HEK293T (cell line): ENCODE measurements at places on chromosomes 6 and 20.

- no peak for DNase-seq
These were observed 319.6 kb downstream of the CDKAL1 start for GRCh38 chr6:20853828-20854227.

GRCh38 chr6:31728767-31729514 is at the start of gene DDAH2:
Gene DDAH2 (minus strand): TSS chr6:31729299. CDS start chr6:31729161, 138 bp downstream.
- DNase-seq = no peak

GRCh38 chr6:163716690-163717089 is 302.2 kb downstream of the QKI start:
- DNase-seq = no peak

DNA sequence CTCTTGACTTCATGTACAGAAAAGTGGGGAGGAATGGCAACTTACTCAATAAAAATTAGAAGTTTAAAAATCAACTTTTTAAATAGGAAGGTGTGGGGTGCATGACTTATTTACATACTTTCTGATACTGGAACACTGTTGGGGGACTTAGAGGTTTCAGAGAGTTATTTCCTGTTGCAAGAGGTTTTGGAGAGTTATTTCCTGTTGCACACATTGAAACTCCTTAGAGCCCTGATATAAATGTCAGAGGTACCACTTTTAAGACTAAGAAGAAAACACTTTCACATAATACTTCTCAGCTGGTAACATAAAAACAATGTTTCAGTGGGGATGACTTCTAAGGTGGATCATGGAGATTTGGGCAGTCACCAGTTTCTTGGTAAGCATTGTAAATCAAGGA is 579.9 kb downstream of the MMUT start:
- DNase-seq = no peak

DNA sequence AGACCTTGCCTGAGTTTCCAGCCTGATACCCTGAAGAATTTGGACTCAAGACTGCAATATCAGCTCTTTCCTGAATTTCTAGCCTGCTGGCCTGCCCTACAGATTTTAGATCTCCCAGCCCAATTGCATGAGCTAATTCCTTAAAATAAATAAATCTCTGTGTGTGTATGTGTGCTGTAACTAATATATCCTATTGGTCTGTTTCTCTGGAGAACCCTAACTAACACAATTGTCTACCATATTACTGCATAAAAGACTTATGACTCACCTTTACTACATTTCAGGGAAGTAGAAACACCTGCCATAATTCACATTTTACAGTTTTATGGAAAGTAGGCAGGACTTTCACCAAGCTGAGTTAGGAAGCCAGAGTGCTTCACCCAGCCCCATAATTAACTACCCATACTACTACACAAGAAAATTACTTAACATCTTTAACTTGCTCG is 90.7 kb upstream of the BEND6 start:
- DNase-seq = no peak

DNA sequence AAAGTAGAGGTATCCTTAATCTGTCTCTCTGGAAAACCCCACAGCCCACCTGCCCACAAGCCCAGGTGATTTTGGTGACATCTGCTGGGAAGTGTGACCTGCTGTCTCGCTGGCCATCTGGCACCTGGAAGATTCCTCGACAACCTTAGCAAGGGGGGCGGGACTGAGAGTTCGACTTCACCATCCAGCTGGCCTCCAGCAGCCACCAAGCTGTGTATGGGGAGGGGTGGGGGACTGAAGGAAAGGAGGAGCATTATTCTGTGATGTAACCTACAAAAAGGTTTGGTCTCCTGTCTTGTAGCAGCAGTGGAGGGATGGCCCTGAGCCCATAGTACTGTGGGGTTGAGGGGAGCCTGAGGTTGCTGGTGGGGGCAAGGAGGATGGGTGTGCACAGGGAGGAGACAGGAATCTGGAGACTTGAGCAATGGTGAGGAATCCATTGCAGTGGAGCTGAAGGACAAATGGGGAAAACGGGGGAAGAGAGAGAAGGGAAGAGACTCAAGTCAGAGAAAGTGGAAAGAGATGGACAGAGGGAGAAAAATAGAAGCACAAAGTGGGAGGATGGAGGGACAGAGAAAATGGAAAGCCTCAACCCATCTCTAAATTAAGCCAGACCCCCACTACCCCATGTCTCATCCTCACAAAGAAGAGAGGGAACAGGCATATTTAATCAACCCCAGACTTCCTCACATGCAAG is 4.0 kb downstream of the LY6G6F start:
- DNase-seq = no peak

DNA sequence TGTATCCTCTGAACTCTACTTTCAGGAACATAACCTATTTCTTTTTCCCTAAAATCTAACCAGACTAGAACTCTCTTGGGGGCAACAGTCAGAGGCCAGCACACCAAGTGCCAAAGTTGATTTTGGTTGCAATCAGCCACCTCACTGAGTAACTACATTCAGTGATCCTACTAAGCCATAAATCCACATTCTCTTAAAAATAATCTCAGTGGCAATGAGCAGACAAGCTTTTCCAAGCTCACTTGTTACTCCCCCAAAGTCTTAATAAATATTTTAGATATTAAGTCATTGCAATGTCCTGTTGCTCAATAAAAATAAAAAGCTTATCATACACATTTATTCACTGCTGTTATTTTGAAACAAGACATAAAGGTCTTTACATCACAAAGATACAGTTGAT is 9.8 kb downstream of the RGS17 start:
- DNase-seq = no peak

GRCh38 chr6:163250116-163250515 is 164.4 kb upstream of the QKI start:
- no peak for DNase-seq

DNA sequence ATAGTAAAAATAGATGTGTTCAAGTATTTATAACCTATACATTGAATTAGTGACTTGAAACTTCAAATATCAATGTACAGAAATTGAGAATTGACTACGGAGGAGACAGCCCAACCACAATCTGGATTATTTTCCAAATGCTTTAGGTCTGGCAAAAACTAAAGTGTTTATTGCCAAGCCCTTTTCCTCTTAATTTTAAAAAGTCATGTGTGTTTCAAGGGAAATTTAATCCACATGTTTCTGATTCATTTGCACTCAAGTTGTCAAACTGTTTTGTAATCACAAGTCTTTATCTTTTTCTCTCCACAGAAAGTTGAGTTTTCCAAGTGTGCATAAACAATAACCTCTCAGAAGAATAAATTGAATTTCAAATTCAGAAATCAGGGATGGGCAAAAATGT is 350.8 kb upstream of the RSPO3 start:
- no peak for DNase-seq

- no peak for DNase-seq
These were observed 241.7 kb downstream of the ATXN1 start for GRCh38 chr6:16519265-16520242.

DNA sequence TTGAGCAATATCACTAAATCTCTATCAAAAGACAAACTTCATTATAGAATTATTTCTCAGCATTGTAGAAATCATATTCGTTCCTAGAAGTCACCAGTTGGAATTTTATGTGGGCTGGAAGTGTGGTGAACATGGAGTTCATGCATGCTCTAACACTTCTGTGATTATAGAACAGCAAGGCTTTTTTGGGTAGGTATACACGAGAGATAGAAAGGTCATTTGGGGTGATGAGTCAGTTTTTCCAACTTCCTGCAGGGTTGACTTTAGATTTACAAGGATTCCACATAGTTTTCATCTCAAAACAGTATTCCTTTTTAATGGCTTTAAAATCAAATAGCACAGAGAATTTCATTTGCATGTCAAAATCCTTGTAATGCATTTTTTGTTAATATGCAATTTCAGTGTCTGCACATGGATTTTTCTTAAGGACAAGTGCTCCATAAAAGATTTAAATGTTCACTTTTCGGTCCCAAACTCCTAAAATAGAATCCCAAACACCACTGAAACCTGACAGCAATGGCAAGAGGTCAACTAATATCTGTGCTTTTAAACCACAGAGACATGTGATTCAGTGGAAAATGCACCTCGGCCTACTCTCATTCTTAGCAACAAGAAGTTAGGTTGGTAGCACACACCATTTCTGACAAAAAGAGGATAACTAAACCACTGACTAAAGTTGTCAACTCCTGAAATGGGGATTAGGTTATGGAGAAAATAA is 211.0 kb downstream of the MOXD1 start:
- no peak for DNase-seq

DNA sequence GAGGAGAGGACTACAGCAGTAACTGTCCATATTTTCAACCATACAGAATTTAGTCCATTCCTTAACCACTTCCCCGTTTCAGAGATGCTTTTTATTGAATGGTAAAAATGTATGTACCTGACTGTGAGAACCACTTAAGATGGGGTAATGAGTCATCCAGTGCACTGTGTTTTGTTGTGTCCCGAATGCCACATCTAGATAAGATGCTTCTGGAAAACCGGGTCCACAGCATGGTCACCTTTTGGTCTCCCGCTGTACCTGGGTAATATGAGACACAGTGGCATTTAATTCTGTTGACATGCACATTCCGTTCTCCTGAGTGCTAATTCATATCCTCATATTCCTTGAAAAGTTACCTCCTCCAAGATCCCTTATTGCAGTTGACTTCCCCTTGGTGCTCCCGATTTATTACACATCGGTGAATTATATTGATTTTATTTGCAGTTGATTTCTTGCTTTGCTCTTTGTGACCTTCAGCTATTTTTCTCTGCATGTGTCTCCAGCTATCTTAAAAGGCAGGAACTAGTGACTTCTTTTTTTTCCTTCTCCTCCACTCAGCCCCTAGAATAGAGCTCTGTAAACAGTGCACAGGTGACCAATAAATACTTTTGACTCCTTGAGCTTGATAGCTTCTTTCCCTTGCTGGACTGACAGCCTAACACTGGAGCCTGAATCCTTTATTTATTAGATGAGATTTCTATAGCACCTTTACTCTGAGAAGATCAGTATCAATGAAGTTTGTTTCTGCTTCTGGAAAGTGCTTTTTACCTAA is 314.6 kb downstream of the ZFAND3 start:
- no peak for DNase-seq

DNA sequence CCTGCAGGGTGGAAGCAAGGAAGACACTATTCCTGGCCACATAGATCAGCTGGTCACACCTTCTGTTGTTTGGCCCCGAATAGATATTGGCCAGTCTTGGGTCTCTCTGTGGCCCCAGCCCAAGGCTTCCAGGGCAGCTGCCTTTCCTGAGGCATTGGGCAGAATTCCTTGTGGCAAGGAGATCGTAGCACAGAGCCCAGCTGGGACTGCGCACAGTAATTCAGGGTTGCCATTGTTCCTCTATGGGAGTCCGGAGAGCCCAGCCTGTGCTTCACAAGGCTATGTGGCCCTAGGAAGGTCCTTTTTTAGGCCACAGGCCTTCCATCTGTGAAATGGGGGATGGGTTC is 6.9 kb downstream of the SGK2 start:
- DNase-seq = no peak

DNA sequence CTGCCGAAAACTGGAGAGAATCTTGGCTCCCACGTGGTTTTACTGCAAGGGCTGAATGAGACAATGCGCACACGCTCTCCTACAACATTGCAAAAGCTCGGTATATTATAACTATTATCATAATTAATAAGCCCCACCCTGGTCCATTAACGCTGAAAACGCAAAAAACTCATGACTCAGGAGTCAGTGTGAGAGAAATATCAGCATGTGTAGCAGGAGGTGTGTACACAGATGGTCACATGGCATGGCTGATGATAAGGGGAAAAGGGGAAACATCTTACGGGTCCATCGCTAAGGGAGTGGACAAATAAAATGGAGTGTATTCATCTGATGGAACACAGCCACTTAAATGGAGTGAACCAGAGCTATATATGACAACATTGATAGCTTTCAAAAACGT is 29.2 kb downstream of the CDH22 start:
- DNase-seq = no peak

- no peak for DNase-seq
These were observed 63.6 kb downstream of the SSR1 start for GRCh38 chr6:7249391-7249790.

DNA sequence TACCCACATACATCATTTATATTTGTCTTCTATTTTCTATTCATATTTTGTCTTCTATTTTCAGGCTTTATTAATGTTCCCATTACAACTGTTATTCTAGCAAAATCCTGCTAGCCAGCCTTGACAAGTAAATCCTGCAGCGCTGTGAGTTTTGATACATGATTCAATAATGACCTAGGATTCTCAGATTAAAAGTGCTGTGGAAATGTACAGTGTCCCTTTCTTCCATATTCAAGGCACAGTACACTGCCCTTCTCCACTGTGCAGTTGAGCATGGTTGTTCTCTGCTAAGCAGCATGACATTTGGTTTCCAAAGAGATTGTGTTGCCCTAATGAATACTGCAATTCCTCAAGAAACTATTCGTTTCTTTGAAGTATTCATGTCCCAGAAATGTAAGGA is 5.8 kb upstream of the HEY2 start:
- DNase-seq = no peak

DNA sequence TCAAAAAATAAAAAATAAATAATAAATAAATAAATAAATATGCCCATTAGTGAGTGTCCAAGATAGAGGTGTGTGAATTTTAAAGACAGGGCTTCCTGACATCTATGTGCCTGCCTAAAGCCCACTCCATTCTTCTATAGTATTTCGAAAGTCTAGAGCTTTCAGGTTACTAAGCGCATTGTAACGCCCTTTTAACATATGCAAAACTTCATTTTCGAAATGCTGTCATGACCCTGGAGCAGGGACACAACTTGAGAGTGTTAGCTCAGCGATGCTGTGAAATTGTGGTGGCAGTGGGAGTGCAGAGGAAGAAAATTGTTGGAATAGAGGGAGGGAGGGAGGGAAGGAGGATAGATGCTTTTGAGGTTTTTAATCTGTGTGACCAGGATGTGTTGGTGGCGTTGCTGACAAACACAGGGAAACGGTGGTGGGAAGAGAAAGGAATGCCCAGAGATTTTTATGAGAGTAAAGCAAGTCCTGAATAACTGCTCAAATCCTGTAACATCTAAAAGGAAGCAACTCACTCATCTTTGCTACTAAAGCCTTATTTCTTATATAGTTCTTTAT is 169.3 kb downstream of the ARID1B start:
- no peak for DNase-seq

DNA sequence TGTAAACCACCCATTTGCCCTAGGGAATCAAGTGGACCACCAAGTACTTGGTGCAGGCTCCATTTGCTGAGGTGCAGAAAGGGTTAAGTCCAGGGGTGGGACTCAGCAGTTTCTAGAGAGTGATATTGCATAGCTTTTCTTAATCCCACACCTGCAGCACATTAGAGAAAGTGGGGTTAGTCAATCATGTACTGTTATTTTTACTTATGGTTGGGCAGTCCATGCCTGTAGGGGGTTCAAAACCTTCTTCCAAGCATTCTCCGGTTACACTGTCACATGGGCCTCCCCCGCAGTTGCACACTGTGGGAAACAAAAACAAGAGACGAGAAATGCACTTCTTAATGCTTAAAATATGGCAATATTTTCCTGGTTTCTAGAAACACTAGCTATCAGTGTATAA is 65.5 kb downstream of the LAMA4 start:
- DNase-seq = peak; percentile 48

- no peak for DNase-seq
These were observed 50.8 kb upstream of the FAM83D start for GRCh38 chr20:38875175-38875993.

- no peak for DNase-seq
These were observed 35.8 kb downstream of the GRIK2 start for GRCh38 chr6:101429270-101429669.
